ENCODE measurements at places on chromosomes 11 and 22.

DNA sequence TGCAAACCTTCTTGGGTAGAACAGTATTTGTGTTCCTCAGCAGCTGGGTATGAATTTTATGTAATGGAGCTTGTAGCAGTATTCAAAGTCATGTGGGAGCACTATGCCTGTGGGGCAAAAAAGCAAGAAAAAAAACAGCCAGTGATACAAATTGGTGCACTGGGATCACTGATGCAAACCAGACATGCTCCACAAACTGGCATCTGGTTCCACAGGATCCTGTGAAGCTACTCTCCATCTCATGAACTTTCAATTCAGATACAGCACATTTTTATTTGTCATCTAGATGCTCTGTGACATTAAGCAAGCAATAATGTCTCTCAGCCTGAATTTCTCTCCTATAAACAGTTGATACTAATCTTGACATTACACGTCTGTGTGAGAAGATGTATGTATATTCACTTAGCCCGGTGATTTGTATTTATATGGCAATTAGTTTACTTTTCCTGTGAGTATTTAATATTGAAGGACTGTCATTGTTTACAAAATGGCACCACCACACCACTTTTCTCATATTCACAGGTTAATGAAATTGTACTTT lies 208.5 kb upstream of the GRIA4 start:
- H3K27ac ChIP-seq = no peak overlapping the region
- no peaks in the 10 kb centered on the region for H3K4me1 ChIP-seq
- no peak overlapping the region for H3K4me3 ChIP-seq
- H3K27me3 ChIP-seq = no peaks in the 10 kb centered on the region

- peak overlapping the region; percentile 78 for H3K4me3 ChIP-seq
- H3K27ac ChIP-seq = peak overlapping the region; percentile 92
- DNase-seq = no peak
- no peaks in the 10 kb centered on the region for H3K27me3 ChIP-seq
These were observed 653 bp downstream of the IL18BP start for GRCh38 chr11:71999362-71999761.

DNA sequence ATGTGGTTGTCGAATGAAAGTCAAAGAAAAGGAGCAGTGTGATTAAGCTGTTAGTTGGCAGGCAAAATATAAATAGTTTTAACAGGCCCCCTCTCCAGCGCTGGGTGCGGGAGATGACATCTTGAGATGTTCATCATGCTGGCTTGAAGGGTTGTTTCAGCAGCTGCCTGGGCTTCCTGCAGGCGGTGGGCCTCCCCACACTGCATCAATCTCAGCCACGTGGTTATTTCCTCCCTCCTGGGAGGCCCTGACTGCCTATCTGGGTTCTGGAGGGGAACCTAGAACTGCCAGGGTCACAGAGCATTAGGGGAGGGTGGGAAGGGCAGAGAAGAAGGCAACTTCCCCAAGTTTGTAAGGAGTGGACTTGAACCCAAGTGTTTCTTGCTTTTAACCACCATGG lies 173.3 kb upstream of the SYT13 start:
- no peak overlapping the region for H3K4me3 ChIP-seq
- peaks cover 8% of the 10 kb centered on the region for H3K27me3 ChIP-seq
- H3K36me3 ChIP-seq = no peaks in the 10 kb centered on the region
- no peaks in the 10 kb centered on the region for H3K4me1 ChIP-seq

- H3K27me3 ChIP-seq = no peaks in the 10 kb centered on the region
- no peak overlapping the region for H3K4me3 ChIP-seq
- H3K36me3 ChIP-seq = no peaks in the 10 kb centered on the region
- no peak overlapping the region for H3K27ac ChIP-seq
- H3K4me1 ChIP-seq = peaks cover 24% of the 10 kb centered on the region
- DNase-seq = no peak
These were observed 22.6 kb downstream of the ETS1 start for GRCh38 chr11:128564642-128565245.

- DNase-seq = no peak
- peaks cover 24% of the 10 kb centered on the region for H3K36me3 ChIP-seq
- peaks cover 16% of the 10 kb centered on the region for H3K4me1 ChIP-seq
- H3K27me3 ChIP-seq = peaks cover 23% of the 10 kb centered on the region
- H3K4me3 ChIP-seq = no peak overlapping the region
- no peak overlapping the region for H3K27ac ChIP-seq
These were observed 7.2 kb downstream of the PHOX2A start for GRCh38 chr11:72236774-72237111.

- no peak overlapping the region for H3K27ac ChIP-seq
- no peak for DNase-seq
- H3K4me3 ChIP-seq = no peak overlapping the region
- H3K27me3 ChIP-seq = no peaks in the 10 kb centered on the region
- H3K4me1 ChIP-seq = no peaks in the 10 kb centered on the region
These were observed 116.5 kb upstream of the MTNR1B start for GRCh38 chr11:92852946-92853345.
